ENCODE measurements at places on chromosomes 5 and 9.

DNA sequence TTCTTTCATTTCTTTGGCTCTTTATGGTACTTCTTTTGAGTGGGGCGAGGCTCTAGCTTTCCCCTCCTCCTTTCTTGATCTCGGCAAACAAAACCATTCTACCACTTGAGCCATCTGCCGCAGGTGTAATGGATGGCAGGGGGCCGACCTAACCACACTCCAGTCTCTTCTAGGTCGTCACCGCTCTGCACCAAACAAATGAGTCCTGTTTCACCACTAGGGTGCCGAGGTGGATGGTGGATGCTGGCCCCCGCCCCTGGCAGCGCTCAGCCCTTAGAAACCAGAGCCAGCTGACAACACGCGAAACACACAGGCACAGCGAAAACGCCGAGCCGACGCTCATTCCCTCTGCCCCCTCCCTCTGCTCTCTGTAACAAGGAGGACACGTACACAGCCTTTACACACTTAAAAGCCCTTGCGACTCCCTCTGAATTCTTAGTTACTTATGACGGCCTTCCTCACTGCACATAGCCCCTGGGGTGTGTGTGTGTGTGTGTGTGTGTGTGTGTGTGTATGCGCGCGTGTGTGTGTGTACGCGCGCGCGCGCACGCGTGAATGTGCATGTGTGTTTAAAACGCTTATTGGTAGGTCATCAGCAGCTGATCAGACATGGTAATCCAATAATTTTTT is 199.4 kb downstream of the MEF2C start:
- DNase-seq, result no peak

GRCh38 chr9:81529556-81530193 is 159.7 kb downstream of the TLE1 start:
- DNase-seq, result no peak

DNA sequence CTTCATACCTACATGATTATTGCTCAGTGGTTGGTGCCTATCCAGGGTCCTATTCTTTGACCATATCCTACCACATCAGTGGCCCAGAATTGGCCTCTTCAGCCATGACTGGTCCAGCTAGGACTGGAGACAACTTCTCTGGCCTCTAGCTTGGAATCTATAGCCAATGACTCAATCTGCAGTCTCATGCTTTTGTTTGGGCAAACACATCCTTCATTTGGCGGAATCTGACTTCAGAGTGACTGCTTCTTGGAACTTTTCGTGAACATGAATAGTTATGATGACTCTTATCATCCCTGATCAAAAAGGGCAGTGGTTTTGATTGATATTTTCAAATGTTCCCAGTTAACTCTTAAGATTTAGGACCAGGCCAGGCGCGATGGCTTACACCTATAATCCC is 134.1 kb downstream of the PAPPA start:
- DNase-seq, result no peak

GRCh38 chr9:130493476-130493875 is 48.7 kb downstream of the ASS1 start:
- no peak for DNase-seq

DNA sequence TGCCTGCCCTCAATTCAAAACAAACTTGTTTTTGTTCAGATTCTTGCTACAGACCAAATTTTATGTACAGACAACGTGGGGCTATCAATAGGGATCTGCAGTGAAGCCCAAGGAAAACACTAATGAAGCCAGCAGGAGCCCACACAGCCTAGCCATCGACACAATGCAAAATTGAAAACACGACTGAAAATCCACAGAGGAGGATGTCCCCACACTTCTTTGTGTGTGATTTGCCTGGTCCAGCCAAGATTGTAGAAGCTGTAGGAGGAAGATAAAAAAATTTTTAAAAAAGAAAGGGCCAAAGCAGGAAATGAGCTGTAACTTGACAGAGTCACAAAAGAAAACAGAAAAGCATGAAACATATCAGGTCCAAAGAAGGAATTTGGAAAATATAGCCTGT is 34.8 kb downstream of the HTR4 start:
- DNase-seq, result no peak

DNA sequence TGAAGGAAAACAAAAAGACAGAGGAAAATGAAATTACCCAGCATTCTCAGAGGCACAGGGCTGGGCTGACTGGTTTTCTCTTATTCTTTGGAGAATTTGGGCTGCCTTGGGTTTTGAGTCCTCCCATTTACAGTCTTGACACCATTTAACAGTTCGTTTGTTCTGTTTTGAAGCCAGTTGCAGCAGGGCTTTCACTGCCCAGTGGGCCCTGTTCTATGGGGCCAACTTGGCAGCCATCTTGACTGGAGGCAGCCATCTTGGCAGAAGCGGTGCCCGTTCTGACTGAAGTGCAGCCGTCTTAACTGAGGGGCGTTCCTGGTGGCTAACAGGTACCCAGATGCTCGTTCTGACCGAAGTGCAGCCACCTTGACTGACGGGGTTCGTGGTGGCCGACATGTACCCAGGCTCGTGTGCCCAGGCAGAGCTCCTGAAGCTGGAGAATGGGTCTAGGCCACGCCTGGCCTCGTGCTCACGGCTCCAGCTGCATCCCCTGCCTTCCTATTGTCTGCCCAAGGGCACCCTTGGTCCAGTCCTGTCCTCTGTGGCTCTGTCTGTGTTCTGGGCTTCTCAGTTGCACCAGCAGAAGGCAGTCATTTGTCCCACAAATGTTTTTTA is 164.4 kb downstream of the GAPVD1 start:
- no peak for DNase-seq

Data from activated T-cell treated with anti-CD3 and anti-CD28 coated beads for 1 hour (primary cell).